ENCODE measurements at places on chromosomes 3 and 15. TPM values are rescaled to one million over a fixed set of nuclear protein-coding genes. Genes with fewer than 3 reads are reported as not detected.

The ZNF280D gene
- 30.5 TPM for total RNA-seq

The EOGT gene
- 41.7 TPM for total RNA-seq

The RGMA gene
- 0.51 TPM for total RNA-seq

The GOLGA8T gene
- 0.61 TPM for total RNA-seq

The OR5H1 gene
- not detected for total RNA-seq

The HYAL3 gene
- 4.7 TPM for total RNA-seq

The RBM5 gene
- 138 TPM for total RNA-seq

The UBE3A gene
- 101 TPM for total RNA-seq

The TTC21A gene
- 5.4 TPM for total RNA-seq

The C3orf70 gene
- total RNA-seq = not detected

The C15orf62 gene
- 0.52 TPM for total RNA-seq

The IL17RC gene
- 25.7 TPM for total RNA-seq
